ENCODE measurements at places on chromosomes 3 and 15.

GRCh38 chr3:31391150-31391549, 141.6 kb upstream of the STT3B start:
- no peak for DNase-seq

DNA sequence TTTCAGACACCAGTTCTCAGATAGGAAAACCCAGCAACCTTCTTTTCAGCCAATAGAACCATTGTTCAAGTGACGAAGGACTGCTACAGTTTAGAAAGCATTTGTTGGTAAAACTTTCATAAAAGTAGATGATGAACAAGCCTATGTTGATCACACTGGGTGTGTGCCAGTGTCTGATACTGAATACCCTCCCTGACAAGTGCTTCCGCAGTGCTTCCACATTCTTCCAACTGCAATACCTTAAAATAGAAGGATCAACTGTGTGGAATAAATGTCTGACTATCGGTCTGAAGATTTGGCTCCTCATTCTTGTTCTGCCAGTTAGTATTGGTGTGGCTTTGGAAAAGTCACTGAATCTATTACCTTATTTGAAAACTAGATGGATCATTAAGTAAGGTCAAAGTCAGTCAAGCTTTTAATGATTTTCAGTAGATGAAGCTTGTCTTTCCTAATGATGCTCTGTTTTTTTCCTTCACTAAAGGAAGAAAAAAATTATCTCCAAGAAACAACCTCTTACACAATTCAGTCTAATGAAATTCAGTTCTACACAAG, 479.4 kb upstream of the CBLB start:
- DNase-seq = no peak

DNA sequence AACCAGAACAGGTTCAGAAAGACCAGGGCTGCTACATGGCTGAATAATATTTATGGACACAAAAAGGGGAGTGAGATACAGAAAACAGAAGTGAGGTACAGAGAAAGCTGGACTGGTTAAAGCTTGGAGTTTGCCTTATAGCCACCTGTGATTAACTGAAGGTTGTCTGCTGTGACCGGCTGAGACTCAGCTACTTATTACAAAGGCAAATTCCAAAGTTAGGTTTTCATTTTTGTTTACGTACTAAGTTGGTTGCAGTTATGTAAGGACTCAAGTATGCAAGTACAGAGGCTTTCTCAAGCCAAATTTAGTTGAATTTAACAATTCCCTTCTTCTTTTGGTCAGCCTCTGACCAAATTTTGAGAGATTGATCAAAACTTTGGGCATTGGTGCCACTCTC, 264.6 kb downstream of the THSD4 start:
- no peak for DNase-seq

- no peak for DNase-seq
These were observed 79.5 kb upstream of the PRR23C start for GRCh38 chr3:139124197-139124596.

GRCh38 chr3:155958676-155959075, 88.2 kb downstream of the GMPS start:
- DNase-seq = no peak

DNA sequence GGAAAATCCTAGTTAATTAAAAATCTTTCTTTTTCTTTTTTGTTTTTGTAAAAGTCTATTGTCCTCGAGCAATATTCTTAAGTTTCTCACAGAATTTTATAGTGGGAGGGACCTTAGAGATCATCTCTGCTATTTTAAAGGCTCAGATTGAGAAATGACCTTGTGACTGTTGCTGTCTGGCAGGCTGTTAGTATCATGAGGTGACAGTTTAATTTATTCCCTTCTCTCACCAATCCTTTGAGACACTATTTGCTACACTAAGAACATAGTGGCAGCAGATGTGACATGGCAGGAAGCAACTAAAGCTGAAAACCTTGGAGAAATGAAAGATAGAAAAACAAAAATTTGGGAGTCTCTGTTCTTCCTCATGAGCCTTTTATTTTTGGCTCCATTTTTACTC, 24.9 kb downstream of the APPL1 start:
- no peak for DNase-seq

All from fibroblast of skin of scalp (primary cell).